GM13976 (cell line): ENCODE measurements at places on chromosomes 16 and 17.
A peak's percentile ranks its signal among the peaks of the same experiment; 100 is the strongest.

- DNase-seq: peak; percentile 11
These were observed at the start of gene CDH11 for GRCh38 chr16:65121870-65122723. TSS of gene CDH11 (minus strand) at chr16:65122063. CDS start at chr16:65004869, 117,194 bp downstream.

- DNase-seq: no peak
These were observed 2.0 kb downstream of the SEPHS2 start for GRCh38 chr16:30443631-30444030.

GRCh38 chr17:28575126-28575795, 1.4 kb downstream of the ALDOC start:
- no peak for DNase-seq

GRCh38 chr17:76243826-76244679, 3.8 kb upstream of the RNF157 start:
- DNase-seq: no peak

GRCh38 chr16:56336071-56336688, 89.2 kb downstream of the AMFR start:
- no peak for DNase-seq

- no peak for DNase-seq
These were observed 17.7 kb upstream of the KCTD5 start for GRCh38 chr16:2664574-2664982.

DNA sequence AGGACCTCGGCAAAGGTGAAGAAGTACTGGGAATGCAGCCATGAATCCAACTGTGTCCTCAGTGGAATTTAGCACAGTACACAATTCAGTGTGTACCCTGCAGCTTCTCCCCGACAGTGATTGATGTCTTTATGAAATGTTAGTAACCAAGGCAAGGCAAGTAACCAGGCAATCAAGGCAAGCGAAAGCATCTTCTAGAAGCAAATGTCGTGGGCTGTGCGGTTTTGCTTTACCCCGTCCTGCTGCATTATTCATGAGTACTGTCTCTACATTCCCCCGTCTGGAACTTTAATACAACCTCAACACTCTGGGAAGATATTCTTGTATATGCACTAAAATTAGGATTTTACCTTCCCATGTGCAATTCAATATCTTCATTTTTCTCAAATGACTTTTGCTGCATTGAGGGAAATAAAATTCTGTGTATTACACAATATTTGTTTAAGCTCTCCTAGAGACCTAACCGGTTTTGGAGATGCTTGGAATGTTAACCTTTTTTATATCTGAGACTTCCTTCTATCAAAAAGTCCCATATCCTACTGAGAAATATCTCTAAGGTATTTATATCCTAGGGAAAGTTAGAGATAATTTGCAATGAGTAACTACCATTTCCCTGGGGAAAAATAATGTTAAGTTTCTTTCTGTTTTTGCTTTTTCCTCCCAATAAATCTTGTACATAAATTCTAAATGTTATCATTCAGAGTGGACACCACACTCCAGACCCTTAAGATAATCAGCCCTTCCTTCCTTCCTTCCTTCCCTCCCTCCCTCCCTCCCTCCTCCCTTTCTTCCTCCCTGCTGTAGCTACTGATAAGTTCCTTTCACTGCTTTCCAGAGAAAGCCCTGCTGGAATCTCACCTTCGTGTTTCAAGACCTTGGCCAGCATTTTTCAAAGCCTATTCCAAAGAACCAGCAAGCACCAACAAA, 51.9 kb upstream of the ADORA2B start:
- DNase-seq: no peak

- DNase-seq: no peak
These were observed 44.0 kb downstream of the SDK2 start for GRCh38 chr17:73600103-73600871.

- peak; percentile 71 for DNase-seq
These were observed 12.7 kb upstream of the ARHGAP23 start for GRCh38 chr17:38415250-38416194.

DNA sequence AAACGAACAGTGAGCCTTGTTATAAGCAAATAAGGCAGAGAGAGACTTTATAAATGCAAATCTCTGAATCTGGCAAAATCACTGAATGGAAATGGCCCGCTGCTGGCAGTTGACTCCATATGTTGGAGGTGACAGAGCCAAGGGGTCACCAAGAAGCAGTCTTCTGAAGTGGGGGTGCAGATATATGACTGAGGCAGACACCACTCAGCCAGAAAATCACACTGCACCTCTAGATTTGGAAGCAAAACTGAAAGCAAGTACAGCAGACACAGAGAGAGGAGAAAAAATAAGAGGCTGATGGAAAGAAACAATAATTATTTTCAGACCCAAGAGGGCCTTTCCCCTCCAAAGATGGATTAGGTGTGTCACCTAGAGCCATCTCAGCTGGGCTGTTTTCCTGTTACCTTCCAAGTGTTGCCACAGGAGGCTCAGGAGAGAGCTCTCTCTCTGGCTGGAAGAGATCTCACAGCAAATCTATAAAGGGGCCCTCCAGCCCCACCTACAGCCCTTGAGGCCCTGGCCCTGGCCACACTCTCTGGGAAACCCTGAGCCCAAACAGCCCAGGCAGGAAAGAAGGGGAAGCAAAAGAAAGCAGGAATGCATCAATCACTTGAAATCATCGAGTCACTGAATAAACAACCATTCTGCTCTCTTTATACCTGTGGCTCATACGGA, 585.1 kb upstream of the PSMD7 start:
- DNase-seq: no peak

GRCh38 chr17:60095830-60096229, 17.1 kb upstream of the HEATR6 start:
- DNase-seq: no peak

GRCh38 chr17:76003915-76004314, 3.3 kb downstream of the CDK3 start:
- no peak for DNase-seq

- no peak for DNase-seq
These were observed 96.7 kb downstream of the GNAO1 start for GRCh38 chr16:56288019-56288418.

- no peak for DNase-seq
These were observed 7.2 kb downstream of the SLC43A2 start for GRCh38 chr17:1621273-1621954.

DNA sequence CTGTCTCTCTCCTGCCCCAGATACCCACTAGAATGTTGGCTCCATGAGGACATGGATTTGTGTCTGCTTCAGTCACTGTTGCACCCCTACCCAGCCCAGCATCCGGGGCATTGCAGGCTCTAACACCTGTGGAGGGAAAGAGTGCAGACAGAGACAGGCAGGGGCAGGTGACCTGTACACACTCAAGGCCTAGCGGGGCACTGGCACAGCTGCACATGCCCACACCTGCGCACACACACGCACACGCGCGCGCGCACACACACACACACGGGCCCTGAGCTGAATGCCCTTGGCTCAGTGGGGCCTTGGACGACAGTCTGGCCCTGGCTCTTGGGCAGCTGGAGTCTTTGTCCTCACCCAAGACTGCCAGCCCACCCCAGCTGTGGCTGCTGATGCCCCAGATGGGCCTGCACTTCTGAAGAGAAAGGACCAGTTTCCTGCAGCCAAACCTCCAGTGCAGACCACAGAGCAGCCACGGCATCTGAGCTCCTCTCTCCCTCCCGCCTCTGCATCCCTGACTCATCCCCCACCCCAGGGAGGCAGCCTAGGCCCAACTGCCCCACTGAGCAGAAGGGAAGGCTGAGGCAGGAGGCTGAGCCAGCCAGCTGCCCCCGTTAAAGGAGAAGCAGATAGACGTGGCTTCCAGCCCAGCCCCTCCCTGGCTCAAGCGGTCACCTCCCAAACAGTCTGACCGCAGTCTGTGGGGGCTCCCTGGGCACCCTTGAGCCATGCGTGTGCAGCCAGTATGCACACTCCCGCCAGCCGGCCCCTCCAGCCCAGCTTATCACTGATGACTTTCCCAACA, 12.3 kb upstream of the RAI1 start:
- DNase-seq: no peak

- DNase-seq: no peak
These were observed 108.0 kb upstream of the TBX2 start for GRCh38 chr17:61291451-61292285.

DNA sequence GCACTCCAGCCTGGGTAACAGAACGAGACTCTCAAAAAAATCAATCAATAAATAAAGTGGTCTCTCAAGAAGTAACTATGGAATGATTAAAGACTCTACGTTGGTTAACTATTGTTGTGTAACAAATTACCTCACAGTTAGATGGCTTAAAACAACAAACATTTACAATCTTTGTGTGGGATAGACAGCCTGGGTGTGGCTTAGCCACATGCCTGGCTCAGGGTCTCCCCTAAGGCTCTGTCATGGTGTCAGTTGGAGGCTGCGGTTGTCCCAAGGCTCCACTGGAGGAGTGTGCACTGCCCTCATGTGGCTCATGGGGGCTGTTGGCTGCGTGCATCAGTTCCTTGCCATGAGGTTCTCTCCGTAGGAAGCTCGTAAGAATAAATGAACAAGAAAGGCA, 294.5 kb downstream of the SNX29 start:
- no peak for DNase-seq

DNA sequence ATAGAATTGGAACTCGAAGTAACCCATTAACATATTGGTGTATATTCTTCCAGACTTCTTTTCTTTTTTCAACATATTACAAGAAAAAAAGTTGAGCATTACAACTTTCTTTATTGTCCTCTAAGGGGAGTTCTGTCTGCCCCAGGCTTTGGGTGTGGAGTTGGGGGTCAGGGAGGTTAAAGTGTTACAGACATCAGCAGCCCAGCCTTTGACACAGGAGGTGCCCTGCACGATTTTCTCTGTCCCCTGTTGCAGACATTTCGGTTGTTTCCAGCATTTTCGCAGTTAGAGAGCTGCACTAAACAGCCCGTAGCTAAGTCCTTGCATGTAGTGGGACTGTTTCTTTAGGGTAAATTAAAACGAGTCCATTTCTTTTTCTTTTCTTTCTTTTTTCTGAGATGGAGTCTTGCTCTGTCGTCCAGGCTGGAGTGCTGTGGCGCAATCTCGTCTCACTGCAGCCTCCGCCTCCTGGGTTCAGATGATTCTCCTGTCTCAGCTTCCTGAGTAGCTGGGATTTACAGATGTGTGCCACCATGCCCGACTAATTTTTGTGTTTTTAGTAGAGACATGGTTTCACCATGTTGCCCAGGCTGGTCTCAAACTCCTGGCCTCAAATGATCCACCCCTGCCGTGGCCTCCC, 13.4 kb upstream of the ADCY7 start:
- no peak for DNase-seq

- no peak for DNase-seq
These were observed 74.8 kb upstream of the RPL38 start for GRCh38 chr17:74128456-74129211.

GRCh38 chr17:13134076-13134475, 116.2 kb upstream of the ELAC2 start:
- no peak for DNase-seq

- DNase-seq: peak; percentile 70
These were observed 82.6 kb downstream of the HIC1 start for GRCh38 chr17:2137342-2138098.

GRCh38 chr17:44793885-44794842, 35.4 kb downstream of the ADAM11 start:
- no peak for DNase-seq

GRCh38 chr16:71514476-71514875, 11.8 kb upstream of the CHST4 start:
- no peak for DNase-seq

DNA sequence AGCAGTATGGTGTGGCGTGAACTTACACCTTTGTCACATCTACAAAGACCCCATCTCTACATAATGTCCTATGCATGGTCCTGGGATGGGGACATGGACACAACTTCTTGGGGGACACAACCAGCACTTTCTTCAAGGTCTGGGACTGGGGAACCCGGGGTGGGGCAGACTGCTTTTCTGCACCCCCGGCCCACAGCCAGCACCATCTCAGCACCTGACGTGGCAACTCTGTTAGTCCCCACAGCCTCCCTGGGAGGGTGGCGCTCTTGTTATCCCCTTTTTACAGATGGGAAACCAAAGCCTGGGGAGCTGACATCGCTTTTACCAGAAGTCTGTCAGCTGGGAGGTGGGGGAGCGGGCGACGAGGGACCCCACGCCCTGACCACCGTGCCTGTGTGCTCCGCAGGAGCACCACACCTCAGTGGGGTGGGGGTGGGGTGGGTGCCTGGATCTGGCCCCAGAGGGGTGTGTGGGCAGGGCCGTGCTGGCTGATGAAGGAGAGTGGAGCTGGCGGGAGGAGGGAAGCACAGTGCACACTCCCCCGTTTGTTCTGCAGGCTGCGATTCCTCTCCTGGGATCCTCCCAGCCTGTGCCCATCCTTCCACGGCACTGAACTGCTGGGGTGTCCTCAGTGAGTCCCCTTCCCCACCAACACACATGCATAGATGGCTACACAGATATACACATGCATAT, 115.4 kb upstream of the GSE1 start:
- no peak for DNase-seq

- DNase-seq: no peak
These were observed 19.0 kb downstream of the CENPX start for GRCh38 chr17:82003411-82004381.

GRCh38 chr16:67961551-67961957, 6.9 kb downstream of the SLC12A4 start:
- no peak for DNase-seq

- DNase-seq: no peak
These were observed 611 bp downstream of the BANP start for GRCh38 chr16:87951552-87952538.

DNA sequence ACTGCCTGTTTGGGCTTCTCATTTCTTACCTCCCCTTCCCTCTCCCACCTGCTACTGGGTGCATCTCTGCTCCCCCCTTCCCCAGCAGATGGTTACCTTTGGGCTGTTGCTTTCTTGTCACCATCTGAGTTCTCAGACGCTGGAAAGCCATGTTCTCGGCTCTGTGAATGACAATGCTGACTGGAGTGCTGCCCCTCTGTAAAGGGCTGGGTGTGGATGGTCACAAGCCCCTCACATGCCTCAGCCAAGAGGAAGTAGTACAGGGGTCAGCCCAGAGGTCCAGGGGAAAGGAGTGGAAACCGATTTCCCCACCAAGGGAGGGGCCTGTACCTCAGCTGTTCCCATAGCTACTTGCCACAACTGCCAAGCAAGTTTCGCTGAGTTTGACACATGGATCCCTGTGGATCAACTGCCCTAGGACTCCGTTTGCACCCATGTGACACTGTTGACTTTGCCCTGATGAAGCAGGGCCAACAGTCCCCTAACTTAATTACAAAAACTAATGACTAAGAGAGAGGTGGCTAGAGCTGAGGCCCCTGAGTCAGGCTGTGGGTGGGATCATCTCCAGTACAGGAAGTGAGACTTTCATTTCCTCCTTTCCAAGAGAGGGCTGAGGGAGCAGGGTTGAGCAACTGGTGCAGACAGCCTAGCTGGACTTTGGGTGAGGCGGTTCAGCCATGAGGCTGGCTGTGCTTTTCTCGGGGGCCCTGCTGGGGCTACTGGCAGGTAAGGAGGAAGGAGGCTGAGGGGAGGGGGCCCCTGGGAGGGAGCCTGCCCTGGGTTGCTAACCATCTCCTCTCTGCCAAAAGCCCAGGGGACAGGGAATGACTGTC, at the start of gene CD68:
TSS of gene CD68 (plus strand) at position 638 of the 833 bp plus-strand sequence. CDS start at position 678, 40 bp downstream.
- peak; percentile 82 for DNase-seq

- no peak for DNase-seq
These were observed 35.6 kb downstream of the ABR start for GRCh38 chr17:1144162-1144561.

- DNase-seq: no peak
These were observed 372.3 kb upstream of the MON1B start for GRCh38 chr16:76818606-76819181.
